ENCODE measurements at places on chromosomes 6 and 20.

DNA sequence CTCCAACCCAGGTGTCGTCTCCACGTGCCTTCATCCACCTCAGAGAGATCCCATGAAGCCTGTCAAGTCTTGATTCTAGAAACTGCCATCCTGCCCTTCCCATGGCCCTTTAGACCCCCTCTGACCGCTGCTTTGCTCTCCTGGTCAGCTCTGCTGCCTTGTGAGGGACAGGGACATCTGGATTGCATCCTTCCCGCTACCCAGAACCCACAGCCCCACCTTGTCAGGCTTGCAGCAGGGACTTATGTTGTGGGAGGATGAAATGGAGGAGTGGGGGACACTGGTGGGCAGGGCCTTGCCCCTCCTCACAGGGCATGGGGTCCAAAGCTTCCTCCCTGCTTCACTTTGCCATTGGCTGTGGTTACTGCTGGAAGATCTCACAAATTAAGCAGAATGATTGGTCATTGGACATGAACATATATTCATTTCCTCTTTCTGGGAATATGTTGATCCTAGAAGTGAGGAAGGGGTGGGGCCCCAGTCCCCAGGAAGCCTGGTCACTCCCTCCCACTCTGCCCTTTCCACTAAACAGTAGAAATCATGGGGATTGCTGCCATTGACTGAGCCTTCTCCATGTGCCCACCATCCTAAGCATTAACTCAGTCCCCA, 4.5 kb downstream of the GLP1R start:
- DNase-seq, result no peak

- peak; percentile 21 for DNase-seq
Measured at GRCh38 chr20:47704746-47705496, 80.4 kb downstream of the SULF2 start.

- no peak for DNase-seq
Measured at GRCh38 chr6:141594874-141595273, 537.9 kb upstream of the GJE1 start.

- no peak for DNase-seq
Measured at GRCh38 chr6:150672800-150673199, 73.1 kb downstream of the PLEKHG1 start.

- DNase-seq, result peak; percentile 95
Measured at GRCh38 chr6:116615937-116616736, at the start of gene RSPH4A. Gene RSPH4A, plus strand, starts transcription at chr6:116616479. Its CDS starts 145 bp downstream, at chr6:116616624.

DNA sequence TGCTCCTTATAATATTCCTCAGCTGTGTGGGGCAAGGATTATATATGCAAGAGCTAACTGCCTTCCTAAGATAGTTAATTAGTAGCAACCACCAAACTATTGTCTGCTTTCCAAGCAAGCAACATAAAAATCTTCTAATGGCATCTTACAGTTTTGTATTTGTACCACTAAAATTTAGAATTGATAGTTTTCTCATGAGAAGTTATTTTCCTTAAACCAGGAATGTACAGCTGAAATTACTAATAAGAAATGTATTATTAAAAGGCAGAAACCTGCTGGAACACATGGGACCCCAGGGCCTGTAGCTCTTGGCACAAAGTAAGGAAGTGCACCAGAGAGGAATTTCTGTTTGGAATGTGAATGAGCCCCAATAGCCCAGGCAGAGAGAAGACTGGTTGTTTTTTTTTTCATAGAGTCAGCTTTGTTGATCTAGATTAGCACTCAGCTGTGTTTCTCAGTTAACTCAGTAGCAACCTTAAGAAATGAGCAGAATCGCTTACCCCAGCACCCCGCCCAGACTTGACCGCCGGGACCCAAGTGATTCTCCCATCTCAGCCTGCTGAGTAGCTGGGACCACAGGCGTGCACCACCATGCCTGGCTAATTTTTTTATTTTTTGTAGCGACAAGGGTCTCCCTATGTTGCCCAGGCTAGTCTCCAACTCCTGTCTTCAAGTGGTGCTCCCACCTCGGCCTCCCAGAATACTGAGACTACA, 2.6 kb downstream of the MGME1 start:
- peak; percentile 82 for DNase-seq

- no peak for DNase-seq
Measured at GRCh38 chr20:22503577-22503976, 80.8 kb downstream of the FOXA2 start.

- no peak for DNase-seq
Measured at GRCh38 chr20:1105599-1106194, 12.7 kb upstream of the PSMF1 start.

DNA sequence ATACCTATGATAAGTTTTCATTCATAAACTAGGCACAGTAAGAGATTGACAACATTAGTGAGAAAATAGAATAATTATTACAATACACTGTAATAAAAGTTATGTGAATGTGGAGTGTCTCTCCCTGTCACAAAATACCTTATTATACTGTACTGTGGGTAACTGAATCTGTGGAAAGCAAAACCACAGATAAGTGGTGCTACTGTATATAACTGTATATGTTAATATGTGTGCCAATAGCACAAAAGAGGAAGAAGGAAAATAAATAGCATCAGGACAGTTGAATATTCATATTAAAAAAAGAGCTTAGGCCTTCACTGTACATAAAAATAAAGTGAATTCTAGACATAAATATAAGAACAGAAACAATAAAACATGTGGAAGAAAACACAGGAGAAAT, 243.5 kb downstream of the CDKAL1 start:
- DNase-seq, result no peak

DNA sequence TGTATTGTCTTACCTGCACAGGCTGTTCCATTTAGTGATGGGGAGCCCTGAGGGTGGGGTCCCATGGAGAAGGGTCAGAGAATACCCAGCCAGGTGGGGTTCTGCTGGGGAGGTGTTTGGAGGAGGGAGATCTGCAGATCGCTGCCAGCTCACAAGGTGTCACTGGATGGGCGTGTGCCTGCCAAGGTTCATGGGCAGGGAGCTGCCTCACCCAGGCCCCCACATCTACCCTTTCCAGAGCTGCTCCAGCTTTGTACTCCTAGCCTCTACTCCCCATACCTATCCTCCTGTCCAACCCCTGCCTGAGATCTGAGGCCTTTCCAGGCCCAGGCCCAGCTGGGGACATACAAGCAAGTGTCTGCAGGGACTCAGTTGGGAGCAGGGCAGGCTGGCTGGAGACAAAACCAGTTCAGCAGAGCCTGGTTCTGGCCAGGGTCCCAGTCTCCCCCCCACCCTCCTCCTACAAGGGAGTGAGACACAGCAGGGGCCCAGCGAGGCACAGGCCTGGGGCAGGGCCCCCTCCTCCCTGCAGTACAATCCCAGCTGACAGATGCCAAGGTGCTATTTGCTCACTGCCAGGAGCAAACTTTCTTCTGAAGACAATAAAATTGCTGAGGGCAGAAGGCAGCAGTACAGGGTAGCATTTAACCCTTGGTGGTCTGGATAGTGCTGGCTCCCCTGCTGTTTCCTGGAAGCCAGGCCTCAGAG, 19.7 kb downstream of the SPDEF start:
- DNase-seq, result no peak

- DNase-seq, result no peak
Measured at GRCh38 chr6:144886682-144887081, 601.5 kb downstream of the UTRN start.

GRCh38 chr6:87817183-87817582, 115.2 kb upstream of the AKIRIN2 start:
- peak; percentile 19 for DNase-seq

- no peak for DNase-seq
Measured at GRCh38 chr6:79065232-79065631, 12.8 kb downstream of the PHIP start.

GRCh38 chr6:145082359-145082758, 653.0 kb downstream of the EPM2A start:
- DNase-seq, result no peak

DNA sequence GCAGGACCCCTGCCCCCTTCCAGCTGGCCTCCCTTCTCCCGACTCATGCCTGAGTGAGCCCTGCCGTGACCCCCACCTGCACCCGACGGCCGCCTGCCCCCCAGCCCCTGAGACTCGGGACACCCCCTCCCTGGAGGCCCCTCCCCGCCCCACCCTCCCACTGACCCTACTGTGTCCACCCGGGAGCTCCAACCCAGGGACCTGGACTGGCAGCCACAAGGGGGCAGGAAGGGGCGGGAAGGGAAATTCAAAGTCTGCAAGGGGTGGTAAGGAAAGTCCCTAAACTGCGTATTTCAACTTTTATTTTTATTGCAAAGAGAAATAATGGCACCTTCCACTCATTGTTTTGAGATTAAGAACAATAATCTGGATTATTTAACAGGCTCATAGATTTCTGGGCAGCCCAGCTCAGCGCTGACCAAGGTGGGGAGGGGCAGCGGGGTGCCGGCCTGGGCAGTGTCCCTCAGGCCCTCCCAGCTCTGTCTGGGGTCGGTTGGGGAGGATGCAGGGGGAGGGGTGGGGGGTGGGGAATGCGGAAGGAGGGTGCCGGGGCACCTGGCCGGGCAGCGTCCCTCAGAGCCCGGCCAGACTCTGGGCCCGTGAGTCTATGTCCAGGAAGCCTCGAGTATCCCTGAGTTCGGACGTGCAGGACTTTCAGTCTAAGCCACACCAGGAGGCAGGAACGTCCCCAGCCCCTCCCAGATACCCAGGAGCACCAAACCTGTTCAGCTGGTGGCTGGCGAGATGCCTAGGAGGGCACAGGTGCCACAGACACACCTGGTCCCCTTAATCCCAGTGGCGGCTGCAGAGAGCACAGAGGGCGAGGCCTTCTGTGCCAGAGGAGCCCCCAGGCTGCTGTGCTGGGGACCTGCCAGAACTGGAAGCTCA, 1.3 kb upstream of the PTK6 start:
- DNase-seq, result no peak

DNA sequence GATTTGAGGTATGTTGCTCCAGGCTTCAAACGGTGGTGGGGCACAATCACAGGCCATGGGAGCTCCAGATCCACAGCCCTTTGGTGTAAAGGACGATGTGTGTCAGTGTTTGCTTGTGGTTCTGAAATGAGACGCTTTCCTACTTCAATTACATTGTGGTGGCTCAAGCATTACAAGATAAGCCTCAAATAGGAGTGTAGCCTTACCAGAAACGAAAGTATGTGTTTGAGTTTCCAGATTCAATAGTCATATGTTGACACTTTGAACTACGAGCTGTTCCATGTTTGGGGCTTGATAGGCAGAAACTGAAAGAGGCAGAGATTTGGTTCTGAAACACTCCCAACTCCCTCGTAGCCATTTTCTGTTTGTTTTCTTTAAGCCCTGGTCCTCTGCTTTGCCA, 187.1 kb downstream of the MYLK4 start:
- DNase-seq, result no peak

- peak; percentile 76 for DNase-seq
Measured at GRCh38 chr6:46925563-46926253, 4.0 kb upstream of the ADGRF5 start.

DNA sequence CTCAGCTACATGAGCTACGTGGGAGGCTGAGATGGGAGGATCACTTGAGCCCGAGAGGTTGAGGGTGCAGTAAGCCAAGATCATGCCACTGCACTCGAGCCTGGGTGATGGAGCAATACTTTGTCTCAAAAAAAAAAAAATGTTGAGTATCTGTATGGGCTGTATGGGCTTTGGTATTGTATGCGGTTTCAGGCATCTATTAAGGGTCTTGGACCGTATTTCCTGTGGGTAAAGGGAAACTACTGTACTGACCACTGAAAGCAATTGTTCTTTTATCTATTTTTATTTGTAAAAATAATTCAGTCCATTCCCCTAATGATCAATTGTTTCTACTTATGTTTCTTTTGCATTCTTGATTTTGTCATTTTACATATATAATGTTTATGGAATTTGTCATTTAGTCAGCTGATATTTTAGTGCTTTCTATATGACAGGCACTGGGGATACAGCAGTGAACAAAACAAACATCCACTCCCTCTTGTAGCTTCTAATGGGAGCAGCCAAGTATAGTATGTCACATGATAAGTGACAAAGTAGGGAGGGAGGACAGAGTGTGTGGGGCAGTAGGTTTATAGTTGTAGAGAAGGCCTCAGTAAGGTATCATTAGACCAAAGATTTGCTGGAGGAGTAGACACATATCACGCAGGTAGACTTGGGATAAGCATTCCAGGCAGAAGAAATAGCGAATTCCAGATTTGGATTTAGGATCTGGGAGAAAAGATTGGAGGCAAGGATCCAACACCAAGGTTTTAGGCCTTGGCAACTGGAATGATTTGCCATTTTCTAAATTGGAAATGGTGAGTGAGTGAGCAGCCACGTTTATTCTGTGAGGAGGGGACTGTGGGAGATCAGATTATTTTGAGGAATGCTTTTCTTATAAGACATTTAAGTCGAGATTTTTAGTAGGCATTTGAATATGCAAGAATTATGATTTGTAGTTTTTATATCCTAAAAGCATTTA, 6.0 kb downstream of the PCMT1 start:
- DNase-seq, result no peak

- DNase-seq, result no peak
Measured at GRCh38 chr6:118725944-118726343, 74.6 kb upstream of the CEP85L start.

- DNase-seq, result peak; percentile 66
Measured at GRCh38 chr20:11544029-11544678, 373.5 kb upstream of the BTBD3 start.

DNA sequence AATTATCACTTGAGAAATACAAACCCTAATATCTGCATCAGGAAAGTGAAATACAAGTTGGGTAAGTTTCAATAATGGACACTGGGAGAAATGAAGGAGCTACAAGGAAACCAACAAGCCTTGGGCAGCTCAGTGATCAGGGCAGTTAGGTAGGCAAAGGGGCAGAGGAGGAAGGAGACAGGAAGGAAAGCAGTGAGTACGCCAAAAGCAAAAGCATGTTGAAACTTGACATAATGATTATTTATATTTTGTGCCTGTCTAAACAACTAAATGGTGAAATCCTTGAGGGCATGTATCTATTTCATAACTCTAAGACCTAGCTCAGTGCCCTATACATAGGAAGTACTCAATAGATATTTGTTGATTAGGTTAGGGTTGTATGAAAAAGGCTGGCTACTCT, 23.3 kb downstream of the PXT1 start:
- DNase-seq, result no peak

DNA sequence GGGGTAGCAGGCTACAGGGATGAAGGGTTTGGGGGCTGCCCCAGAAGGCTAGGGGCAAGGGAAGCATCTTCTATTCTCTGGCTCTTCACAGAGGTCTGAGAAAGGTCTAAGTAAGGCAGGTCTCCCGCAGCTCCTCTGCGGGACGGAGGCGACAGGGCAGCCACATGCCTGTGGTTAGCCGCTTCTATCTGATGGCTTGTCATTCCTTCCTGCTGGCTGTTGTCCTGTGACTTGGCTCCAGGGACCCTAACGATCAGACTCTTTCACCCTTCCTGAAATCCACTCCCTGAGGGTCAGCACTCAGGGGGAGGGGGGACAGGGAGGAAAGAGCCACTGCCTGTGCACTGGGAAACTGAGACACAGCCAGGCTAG, 673 bp downstream of the CST7 start:
- DNase-seq, result no peak

DNA sequence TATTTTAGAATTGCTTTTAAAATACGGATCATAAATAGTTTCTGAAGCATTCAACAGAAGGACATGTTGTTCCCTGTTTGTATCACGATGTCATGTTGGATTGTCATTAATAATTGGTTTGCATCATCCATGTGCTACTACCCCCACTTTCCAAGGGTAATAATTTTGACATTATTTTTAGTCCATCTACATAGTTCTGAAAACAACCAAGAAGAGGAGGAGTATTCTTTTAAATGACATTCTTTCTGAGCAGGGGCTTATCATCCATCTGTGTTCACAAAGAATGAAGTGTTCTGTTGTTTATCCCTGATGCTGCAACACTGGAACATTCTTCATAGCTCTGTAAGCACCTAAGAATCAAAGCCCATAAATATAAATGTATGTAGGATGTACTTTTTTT, 151.0 kb upstream of the CITED2 start:
- DNase-seq, result peak; percentile 48

All from fibroblast of skin of right biceps (primary cell).